ENCODE measurements at places on chromosomes 11 and 22.

DNA sequence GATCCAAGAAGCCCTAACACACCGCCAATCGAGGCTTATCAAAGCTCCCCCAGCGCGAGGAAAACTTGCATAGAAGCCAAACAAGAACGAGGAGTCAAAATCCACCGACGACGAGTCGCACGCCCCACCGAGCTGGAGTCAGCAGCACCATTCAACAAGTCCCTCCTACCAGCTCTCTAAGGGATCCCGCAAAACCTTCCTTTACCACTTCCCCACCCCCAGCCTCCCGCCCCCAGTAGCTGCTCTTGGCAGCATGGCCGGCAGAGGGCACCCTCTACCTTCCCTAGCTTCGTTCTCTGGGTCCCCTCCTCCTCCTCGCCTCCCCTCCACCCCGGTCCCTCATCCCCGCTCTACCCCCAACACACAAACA lies 1.4 kb downstream of the BDNF start:
- DNase-seq, result no peak

- DNase-seq, result no peak
These were observed 9.4 kb upstream of the IGLL5 start for GRCh38 chr22:22878211-22878570.

DNA sequence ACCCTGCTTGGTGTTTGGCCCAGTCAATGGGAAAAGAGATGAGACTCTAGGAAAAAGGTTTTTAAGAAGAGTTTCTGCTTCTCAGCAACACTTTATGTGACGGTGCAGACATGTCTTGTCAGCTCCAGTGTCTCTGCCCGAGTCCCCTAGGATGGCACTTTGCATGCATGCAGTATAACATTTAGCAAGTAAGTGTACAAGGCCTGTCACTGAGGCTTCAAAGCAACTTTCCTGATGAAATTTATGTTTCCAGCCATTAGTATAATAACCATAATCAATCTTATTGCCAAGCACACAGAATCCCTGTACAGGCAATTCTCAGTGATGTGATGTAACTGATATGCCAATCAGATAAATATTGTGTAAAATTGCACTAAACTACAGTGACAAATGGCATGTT lies 248.1 kb upstream of the PLET1 start:
- DNase-seq, result no peak

DNA sequence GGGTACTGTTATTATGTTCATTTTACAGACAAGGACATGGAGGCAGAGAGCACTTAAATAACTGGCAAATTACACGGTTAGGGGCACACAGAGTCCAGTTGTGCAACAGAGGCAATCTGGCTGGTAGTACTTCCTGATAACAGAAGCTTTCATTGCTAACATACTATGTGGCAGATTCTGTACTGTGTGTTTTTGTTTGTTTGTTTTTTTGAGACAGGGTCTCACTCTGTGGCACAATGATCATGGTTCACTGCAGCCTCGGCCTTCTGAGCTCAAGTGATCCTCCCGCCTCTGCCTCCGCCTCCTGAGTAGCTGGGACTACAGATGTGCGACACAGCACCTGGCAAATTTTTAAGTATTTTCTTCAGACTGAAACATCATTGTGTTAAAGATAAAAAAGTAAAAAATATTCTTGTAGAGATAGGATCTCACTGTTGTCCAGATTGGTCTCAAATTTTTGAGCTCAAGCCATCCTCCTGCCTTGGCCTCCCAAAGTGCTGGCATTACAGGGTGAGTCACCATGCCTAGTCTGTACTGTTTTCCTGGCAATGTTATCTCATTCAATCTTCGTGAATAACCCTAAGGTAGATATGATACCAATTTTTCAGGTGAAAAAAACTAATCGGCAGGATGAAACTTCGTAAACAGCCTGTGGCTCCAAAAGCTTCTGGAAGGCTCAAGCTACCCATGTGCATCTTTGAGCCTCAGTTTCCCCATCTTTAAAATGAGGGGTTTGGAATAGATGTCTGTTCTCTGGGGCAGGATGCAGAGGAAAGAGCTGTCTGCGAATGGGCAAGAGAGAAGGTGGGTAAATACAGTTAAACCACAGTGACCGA lies 921 bp upstream of the NUCB2 start:
- no peak for DNase-seq

DNA sequence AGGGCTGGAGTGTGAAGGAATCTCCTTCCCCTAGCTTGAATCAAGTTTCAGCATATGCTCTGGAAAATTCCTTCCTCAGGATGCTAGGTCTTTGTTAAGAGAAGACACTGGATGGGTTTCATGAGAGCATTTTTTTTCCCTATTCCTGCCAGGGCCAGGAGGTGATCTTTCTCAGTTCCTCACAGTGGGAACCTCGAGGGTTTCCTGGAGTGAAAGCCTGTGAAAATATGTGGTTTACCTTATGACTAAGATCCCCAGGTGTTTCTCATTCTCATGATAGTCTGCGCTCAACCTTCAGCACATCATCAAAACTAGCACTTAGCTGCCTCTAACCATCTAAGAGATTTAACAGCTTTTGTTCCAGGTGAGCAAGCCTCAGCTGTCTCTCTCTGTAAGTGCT lies 985.3 kb upstream of the FAT3 start:
- no peak for DNase-seq
